ENCODE measurements at places on chromosomes 4 and X.
A peak's percentile ranks its signal among the peaks of the same experiment; 100 is the strongest.

GRCh38 chrX:46554942-46555341 lies 9.7 kb upstream of the ZNF674 start:
- DNase-seq = no peak

DNA sequence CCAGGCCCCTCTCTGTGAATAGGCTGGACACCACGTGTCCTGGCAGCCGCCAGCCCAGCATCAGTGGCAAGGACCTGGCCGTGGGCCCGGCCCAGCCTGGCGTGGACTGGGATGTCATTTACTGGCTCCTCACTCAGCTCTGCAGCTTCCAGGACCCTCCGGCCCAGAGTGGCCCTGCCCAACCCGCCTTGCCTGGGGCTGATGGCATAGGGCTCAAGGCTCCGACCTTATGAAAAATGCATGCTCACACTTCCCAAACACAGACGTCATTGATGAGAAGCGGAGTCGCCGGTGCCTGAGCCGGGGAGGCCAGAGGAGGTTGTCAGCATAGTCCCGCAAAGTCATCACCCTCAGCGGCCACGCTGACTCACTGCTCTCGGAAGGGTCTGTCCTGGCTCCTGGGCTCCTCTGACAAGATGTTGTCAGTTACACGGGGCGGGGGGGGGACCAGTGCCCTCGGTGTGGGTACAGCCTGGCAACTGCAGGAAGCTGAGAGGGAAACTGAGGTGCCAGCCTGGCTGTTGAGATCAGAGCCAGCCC lies 14.3 kb downstream of the CFAP99 start:
- peak; percentile 82 for DNase-seq

DNA sequence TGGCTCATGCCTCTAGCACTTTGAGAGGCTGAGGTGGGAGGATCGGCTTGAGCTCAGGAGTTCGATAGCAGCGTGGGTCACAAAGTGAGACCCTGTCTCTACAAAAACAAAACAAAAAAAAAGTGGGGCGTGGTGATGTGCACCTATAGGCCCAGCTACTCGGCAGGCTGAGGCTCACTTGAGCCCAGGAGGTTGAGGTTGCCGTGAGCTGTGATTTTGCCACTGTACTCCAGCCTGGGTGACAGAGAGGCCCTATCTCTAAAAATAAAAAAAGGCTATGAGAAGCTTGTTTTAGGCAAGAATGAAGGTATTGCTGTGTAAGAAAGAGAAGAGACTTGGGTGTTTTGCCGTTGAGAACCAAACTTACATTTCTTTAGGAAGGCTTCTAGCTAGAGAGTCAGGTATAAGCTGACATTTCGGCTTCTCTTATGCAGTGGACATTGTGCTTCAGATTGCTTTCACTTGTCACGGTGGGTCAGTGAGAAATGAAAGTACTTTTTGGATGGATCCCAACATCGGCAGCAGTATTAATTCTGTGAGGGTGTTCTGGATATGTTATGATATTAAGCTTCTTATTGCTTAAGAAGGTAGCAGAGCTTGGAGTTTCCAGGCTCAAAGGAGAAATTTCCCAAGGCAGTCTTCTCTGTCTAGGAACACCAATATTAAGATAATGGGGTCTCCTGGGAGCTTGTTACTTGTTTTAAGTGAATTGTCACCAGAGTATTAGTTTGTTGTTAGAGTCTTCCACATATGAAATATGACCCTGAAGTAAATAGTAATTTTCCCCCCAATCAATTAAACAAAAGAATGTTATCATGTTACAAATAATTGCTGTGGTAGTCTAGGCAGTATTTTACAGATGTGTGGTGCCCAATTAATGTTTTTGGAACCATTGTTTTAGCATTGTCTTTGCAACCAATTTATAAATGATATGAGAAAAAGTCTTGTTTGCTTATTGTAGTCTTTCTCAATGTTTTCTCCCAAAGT lies 17.6 kb downstream of the TMEM131L start:
- DNase-seq = no peak

GRCh38 chr4:123412091-123412505 lies 15.5 kb downstream of the SPRY1 start:
- DNase-seq = no peak

GRCh38 chr4:98599617-98600205 lies 58.7 kb downstream of the TSPAN5 start:
- no peak for DNase-seq

DNA sequence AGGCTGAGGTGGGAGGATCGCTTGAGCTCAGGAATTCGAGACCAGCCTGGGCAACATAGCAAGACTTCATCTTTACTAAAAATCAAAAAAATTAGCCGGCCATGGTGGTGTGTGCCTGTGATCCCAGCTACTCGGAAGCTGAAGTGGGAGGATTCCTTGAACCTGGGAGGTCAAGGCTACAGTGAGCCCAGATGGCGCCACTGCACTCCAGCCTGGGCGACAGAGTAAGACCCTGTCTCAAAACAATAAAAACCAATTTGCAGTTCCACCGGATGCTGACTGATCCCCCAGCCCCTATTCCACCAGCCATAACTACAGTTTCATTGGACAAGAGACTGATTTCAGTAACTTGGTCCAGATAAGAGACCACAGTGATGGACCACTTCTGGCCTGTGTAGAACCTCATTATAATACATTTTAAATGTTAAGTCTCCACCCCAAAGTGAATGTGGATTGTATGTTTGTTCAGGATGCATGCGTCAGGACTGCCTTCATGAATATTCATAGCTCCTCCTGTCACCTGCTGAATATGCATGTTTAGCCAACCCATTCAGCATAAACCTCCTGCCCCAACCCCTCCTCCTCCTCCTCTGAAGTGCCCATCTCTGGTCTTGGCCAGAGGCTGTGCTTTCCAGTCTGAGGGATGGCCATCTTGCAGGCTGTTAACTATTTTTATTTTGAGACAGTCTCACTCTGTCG lies 2.3 kb upstream of the SLBP start:
- no peak for DNase-seq

GRCh38 chr4:110119880-110120279 lies 78.5 kb downstream of the ELOVL6 start:
- no peak for DNase-seq

DNA sequence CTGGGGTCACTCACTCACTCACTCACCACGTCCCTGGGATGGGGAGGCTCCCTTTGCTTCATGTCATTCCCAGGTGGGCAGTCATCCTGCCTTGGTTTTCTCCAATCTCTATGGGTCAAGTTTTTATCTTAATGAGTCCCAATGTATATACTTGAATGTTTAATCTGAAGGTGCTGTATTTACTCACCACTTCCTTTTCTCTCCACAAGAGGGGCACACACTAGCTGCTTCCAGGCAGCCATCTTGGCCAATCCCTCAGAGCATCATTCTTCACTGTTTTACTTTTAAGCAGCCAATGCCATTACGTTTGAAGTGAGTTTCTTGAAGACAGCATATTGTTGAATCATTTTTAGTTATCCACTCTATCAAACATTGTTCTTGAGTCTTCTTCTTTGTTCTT lies 153.4 kb upstream of the ARSJ start:
- no peak for DNase-seq

- no peak for DNase-seq
These were observed 291.2 kb upstream of the HS3ST1 start for GRCh38 chr4:11719879-11720278.

GRCh38 chrX:112085149-112085548 lies 2.6 kb upstream of the TRPC5 start:
- no peak for DNase-seq

GRCh38 chr4:7632341-7632740 lies 197.6 kb upstream of the PSAPL1 start:
- DNase-seq = no peak
